Adipocyte (in vitro differentiated cells): ENCODE measurements at places on chromosomes 7 and 10.

- peak; percentile 54 for DNase-seq
Measured at GRCh38 chr10:44853148-44853734, 57.9 kb upstream of the TMEM72 start.

- DNase-seq = no peak
Measured at GRCh38 chr10:10222304-10222841, 795.3 kb upstream of the CELF2 start.

GRCh38 chr7:93226310-93226709, at the start of gene HEPACAM2:
TSS of gene HEPACAM2 (minus strand) at chr7:93226469.
- no peak for DNase-seq

- no peak for DNase-seq
Measured at GRCh38 chr10:52940921-52941320, 168.3 kb upstream of the MBL2 start.

GRCh38 chr10:22023508-22023907, 20.0 kb upstream of the DNAJC1 start:
- DNase-seq = no peak

- DNase-seq = no peak
Measured at GRCh38 chr7:17535776-17536175, 237.3 kb downstream of the AHR start.
